Kidney glomerular epithelial cell (primary cell): ENCODE measurements at places on chromosomes 2 and 18.
A peak's percentile ranks its signal among the peaks of the same experiment; 100 is the strongest.

DNA sequence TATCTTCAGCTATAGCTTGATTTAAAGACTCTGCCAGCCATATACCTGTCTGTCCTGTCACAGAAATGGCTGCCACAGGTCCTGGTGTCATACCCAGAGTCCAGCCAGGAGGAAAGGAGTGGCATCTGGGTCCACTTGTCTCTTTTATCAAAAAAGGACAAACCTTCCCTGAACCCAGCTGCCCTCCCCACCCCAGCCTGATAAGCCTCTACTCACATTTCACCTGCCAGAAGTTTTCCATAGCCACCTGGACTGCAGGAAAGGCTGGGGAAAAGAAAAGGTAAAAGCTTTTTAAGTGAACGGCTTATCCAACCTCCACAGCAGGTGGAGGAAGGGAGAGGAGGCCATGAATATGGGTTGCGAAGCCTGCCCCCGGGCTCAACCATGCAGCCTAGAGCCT, 32.8 kb downstream of the TMEM163 start:
- no peak for DNase-seq

DNA sequence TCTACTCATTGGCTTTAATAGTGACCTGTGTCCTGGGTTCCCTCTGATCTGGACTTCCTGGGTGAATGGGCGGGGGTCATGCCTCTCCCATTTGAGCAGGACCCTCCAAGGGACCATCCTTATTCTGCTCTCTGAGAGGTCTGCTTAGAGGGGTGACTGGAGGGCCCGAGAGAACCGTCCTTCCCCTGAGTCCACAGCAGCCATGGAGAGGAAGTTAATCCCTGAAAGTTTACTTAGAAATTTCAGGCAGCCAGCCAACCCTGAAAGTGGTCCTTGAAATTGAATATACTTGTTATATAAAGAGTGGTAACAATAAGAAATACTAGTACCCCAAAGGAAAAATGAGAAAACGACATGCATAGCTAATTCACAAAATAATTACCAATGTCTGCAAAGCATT, 226.1 kb downstream of the DYSF start:
- no peak for DNase-seq

- no peak for DNase-seq
Observed at GRCh38 chr2:3242747-3243369, 134.8 kb downstream of the EIPR1 start.

DNA sequence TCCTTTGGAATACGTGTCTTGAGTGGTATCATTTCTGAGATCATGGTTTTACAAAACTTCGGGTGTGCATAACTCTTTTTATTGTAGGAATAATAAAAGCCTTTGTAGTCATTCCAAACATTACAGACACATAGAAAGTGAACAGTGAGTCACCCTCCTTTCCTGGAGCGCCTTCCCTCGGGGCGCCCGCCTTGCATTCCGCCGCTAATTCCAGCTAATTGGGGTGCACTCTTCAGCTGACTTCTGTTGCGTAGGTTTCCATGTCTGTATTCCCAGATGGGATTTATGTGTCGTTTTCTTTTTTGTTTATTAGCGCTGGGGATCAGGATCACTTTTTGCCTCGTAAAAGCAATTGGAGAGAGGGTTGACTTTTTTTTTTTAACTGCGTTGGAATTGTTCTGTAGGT, 18.7 kb downstream of the SH3BP4 start:
- DNase-seq = no peak

GRCh38 chr2:221203856-221204255, 368.2 kb downstream of the EPHA4 start:
- no peak for DNase-seq

GRCh38 chr2:130355578-130356431, at the start of gene PTPN18:
PTPN18 (plus strand) TSS chr2:130356056; CDS start chr2:130356108, 52 bp downstream.
- peak; percentile 82 for DNase-seq

DNA sequence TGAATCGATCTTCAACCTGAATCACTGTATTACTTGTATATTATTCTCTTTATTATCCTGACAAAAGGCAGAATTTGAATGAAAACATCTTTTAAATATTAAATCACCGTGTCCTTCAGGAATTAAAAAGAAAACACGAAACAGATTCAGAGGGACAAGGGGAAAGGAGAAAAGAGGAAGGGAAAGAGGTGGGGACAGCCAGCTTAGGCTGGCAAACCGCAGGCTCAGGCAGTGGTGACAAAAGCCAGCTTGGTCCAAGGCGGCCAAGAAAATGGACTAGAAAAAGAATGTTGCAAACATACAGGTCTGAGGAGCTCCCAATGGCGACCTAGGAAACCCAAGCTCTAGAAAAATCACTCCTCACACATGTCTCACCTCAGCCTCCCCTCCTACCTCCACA, 6.8 kb downstream of the B4GALT6 start:
- DNase-seq = no peak

DNA sequence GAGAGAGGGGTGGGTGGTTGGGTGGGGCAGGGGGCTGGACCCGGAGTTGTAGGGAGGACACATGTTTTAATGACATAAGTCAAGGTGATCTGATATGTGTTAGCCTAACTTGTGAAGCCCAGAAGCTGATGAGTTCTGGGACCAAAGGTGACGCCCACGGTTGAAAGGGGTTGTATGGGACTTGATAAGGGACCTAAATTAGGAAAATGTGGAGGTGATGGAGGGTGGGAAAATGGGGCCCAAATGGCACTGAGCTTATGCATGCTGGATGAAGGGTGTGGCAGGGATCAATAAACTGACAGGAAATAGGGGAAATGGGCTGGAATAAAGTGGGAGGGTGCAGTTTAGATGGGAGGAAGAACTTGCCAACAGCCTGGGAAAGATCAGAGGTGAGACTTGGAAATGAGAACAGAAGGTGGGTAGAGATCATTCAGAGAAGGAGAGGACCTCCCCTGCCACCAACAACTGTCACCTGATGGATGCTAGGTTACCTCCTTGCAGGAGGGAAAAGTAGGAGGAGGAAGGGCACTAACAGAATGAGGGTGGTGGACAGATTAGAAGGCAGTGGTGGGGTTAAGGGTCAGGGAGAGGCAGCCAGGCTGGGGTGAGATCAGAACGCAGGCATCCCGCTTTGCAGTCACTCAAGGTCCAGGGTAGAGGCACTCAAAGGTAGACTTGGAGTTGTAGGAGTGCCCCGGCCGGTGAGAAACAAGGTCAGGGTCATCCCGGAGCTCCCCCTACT, 15.3 kb downstream of the WNT10A start:
- DNase-seq = peak; percentile 48

DNA sequence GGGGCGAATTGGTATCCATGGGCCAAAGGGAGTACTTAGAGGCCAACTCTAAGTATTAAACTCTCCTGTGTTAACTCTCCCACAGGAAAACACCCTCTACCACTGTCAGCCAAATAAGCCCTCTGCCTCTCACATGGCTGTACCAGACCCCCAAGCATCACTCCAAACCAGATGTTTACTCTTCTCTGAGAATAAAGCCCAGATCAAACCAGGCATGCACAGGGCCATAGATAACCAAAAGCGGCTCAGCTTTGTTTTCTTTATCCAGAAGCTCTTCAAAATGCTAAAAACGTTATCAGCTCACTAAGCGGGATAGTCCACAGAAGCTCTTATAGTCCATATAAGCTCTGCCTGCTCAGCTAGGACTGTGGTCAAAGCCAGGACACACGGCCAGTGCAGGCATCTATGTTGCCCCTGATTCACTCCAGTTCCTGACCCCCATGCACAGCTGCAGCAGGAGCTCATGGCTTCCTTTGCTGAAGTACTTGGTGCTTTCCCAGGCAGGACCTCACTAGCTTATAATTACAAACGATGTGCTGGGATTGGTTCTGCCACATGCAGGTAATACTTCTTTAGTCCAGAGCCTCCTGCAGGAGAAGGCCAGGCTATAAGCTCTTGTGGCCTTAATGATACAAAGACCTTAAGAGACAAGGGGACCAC, 21.0 kb upstream of the SEMA4C start:
- DNase-seq = no peak

DNA sequence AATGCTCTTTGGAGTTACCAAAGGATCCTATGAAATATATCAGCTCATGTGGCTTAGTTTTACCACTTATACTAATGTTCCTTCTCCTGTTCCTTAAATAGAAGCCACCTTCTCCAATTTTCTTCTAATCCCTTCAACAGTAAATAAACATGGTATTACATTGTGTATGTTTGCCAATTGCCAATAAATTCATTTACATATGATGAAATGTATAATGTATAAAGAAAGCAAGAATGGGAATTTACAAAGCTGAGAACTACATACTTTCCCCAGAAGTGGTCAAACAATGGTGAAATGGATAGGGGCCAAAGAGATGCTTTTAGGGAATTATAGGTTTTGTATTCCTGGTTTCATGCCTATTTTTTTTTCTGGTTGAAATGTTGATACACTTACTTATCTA, 894.2 kb upstream of the CRIM1 start:
- no peak for DNase-seq

GRCh38 chr2:217935901-217936684, 66.7 kb downstream of the TNS1 start:
- no peak for DNase-seq

- no peak for DNase-seq
Observed at GRCh38 chr2:217114117-217114516, 254.3 kb upstream of the TNP1 start.

DNA sequence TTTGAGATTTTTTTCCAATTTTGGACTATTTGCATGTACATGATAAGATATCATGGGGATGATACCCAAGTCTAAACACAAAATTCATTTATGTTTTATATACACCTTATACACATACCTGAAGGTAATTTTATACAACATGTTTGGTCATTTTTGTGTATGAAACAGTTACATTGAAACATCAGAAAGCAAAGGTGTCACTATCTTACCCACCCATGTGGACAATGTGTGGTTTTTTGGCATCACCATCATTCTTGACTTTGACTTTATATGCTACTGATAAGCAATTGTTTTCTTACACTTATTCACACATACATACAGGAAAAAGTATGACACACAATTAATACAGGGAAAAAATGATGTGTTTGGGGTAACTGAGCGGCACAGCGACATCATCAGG, 51.0 kb upstream of the ACVR1 start:
- DNase-seq = no peak

- no peak for DNase-seq
Observed at GRCh38 chr2:149906886-149907285, 319.3 kb upstream of the MMADHC start.

DNA sequence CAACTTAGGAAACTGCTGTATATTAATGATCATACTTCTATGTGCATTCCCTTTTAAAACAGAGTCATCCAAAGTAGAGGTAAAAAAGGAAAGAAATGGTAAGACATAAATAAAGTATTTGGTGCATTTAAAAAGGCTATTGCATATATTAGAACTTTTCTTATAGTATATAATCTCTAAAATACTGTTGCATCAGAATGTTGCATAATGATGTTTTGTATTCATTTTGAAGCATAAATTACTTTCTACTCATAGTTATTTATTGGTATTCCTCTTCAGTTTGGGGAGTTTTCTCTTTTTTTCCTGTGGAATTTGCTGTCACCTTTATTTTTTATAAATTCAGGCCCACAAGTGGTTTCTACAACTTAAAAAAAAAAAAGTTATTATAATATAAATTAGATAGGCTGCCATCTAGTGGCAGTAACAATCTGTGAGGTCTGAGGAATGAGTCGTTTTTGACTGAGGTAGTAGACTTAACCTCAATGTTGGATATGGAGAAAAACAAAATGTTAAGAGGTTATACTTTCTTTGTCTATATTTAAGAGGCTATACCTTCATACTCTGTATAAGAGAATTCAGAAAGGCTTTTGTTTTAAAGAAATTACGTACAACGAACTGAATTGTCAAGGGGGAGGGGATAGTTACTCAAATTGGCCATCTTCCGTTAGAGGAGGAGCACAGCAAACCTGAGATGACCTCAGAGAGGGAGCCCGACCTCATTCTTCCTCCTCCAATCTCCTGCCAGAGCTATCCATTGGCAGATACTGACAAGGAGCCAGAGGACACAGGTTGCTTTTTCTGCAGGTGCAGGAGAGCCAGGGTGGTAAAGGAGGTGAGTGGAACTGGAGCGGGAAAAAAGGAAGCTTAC, 23.8 kb downstream of the ANKAR start:
- DNase-seq = peak; percentile 51

DNA sequence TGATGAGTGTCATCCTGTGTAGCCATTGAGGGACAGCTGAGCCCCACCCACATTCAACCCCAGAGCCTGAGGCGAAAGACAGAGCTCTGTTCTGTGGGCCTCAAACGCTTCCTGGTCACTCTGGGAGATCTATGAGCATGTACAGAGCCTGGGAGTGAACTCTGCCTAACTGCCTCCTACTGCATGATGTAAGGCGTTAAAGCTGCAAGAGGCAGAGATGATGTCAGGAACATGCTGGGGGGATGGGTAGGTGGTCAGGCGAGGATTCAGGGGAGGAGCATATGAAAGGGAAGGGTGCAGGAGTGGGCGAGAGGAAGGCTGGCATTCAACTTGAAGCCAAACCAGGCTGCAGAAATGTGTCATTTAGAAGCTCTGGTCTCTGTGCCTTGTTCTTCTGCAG, 181.0 kb downstream of the TFCP2L1 start:
- DNase-seq = no peak

- DNase-seq = peak; percentile 34
Observed at GRCh38 chr2:127361929-127362885, 25.6 kb downstream of the MAP3K2 start.

DNA sequence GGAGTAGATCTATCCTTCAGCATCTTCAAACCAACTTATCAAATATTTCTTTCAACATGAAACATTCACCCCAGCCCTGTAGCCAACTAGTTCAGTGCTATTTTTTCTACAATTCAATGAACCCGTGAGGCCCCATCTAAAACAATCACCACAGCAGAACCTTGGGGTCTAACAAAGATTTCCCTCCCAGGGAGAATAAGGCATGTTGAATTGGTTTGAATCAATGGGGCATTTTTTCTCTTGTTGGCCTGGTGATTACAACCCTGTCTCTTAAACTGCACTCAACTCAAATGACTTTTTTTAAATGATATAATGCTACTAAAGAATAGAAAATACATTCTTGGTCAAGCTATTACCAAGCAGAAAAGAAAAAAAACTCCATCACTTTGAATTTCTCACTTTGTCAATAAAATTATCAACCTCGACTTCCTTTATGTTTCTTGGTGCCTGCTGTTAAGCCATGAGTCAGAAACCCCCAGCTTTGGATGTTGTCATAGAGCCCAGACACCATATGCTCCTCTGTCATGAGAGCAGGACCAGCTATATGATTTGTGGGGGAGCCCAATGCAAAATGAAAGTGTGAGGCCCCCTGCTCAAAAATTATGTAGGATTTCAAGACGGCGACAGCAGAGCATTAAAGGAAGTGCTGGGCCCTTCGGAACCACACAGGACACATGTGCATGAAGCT, 282.4 kb downstream of the MEIS1 start:
- no peak for DNase-seq

GRCh38 chr2:95719473-95720060, 127.8 kb downstream of the TRIM43 start:
- DNase-seq = no peak

DNA sequence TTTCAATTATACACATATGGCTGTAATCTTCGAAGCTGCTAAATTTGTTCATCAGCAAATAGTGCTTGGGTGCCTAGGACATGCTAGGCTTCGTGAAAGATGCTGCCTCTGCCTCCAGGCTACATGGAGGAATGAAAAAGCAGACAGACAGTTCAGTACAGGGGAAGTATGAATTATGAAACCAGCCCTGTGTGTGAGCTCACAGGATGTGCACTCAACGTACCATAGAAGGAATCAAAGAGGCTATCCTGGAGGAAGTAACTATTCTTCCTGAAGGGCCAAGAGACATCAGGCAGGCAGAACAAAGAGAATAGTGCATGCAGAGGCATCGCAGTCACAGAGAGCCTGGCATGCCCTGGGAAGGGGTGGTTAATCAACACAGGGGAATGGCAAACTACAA, 61.4 kb downstream of the DYM start:
- peak; percentile 15 for DNase-seq

GRCh38 chr2:102453501-102453900, 19.5 kb upstream of the SLC9A4 start:
- no peak for DNase-seq

GRCh38 chr2:224405841-224406370, 4.0 kb upstream of the FAM124B start:
- DNase-seq = no peak
